Adipose tissue (tissue), 3 donors: ENCODE measurements at places on chromosomes 4 and X. TPM values are rescaled to one million over a fixed set of nuclear protein-coding genes. Genes with fewer than 3 reads are reported as not detected.

The CXCL8 gene
- 91.7 TPM for polyA plus RNA-seq

The HTN3 gene
- polyA plus RNA-seq, result not detected

The HMX1 gene
- polyA plus RNA-seq, result not detected

The NUP62CL gene
- 4.0 TPM for polyA plus RNA-seq

The IDH3G gene
- polyA plus RNA-seq, result 51.6 TPM

The PCDH18 gene
- polyA plus RNA-seq, result 11.7 TPM

The KCNE5 gene
- polyA plus RNA-seq, result 0.07 TPM

The XAGE1B gene
- polyA plus RNA-seq, result not detected

The GAGE2A gene
- not detected for polyA plus RNA-seq

The VCX gene
- not detected for polyA plus RNA-seq

The ELK1 gene
- 27.3 TPM for polyA plus RNA-seq

The MAGEB10 gene
- not detected for polyA plus RNA-seq

The GAK gene
- polyA plus RNA-seq, result 90.3 TPM

The TIGD4 gene
- polyA plus RNA-seq, result 0.09 TPM

The NKX6-1 gene
- 3.2 TPM for polyA plus RNA-seq

The STS gene
- polyA plus RNA-seq, result 8.3 TPM

The DOK7 gene
- 0.11 TPM for polyA plus RNA-seq

The PLP1 gene
- polyA plus RNA-seq, result 3.0 TPM

The NUDT9 gene
- polyA plus RNA-seq, result 27.9 TPM

The RBM46 gene
- 0.06 TPM for polyA plus RNA-seq

The TCEAL6 gene
- polyA plus RNA-seq, result 0.10 TPM

The ADH7 gene
- polyA plus RNA-seq, result not detected

The ARX gene
- polyA plus RNA-seq, result not detected

The DDX53 gene
- not detected for polyA plus RNA-seq

The SHISA3 gene
- 0.29 TPM for polyA plus RNA-seq

The PPA2 gene
- polyA plus RNA-seq, result 32.7 TPM

The MAGEB1 gene
- polyA plus RNA-seq, result not detected

The HCFC1 gene
- 13.7 TPM for polyA plus RNA-seq

The NXF2 gene
- polyA plus RNA-seq, result not detected

The GLRB gene
- polyA plus RNA-seq, result 7.5 TPM

The OPN1LW gene
- not detected for polyA plus RNA-seq

The CD38 gene
- polyA plus RNA-seq, result 4.5 TPM

The SORBS2 gene
- 78.5 TPM for polyA plus RNA-seq

The PNMA6A gene
- 0.91 TPM for polyA plus RNA-seq

The GLOD5 gene
- 0.22 TPM for polyA plus RNA-seq

The SRP72 gene
- 36.8 TPM for polyA plus RNA-seq

The FRG2 gene
- not detected for polyA plus RNA-seq

The VGLL1 gene
- polyA plus RNA-seq, result not detected

The TREX2 gene
- polyA plus RNA-seq, result 0.46 TPM

The ERCC6L gene
- 0.03 TPM for polyA plus RNA-seq

The SCARB2 gene
- 63.9 TPM for polyA plus RNA-seq

The RTL9 gene
- polyA plus RNA-seq, result 0.02 TPM

The CFAP97 gene
- polyA plus RNA-seq, result 11.2 TPM

The SSR4 gene
- polyA plus RNA-seq, result 378 TPM

The SPP1 gene
- 17.1 TPM for polyA plus RNA-seq

The TRIM60 gene
- polyA plus RNA-seq, result not detected

The MAPK10 gene
- polyA plus RNA-seq, result 34.9 TPM

The IL13RA1 gene
- 14.7 TPM for polyA plus RNA-seq

The PGAM4 gene
- polyA plus RNA-seq, result not detected
